ENCODE measurements at places on chromosomes 4 and X.

GRCh38 chr4:189147005-189147929 lies 793.4 kb upstream of the FRG1 start:
- DNase-seq = no peak

GRCh38 chr4:20278195-20278594 lies 26.5 kb downstream of the SLIT2 start:
- DNase-seq = no peak

DNA sequence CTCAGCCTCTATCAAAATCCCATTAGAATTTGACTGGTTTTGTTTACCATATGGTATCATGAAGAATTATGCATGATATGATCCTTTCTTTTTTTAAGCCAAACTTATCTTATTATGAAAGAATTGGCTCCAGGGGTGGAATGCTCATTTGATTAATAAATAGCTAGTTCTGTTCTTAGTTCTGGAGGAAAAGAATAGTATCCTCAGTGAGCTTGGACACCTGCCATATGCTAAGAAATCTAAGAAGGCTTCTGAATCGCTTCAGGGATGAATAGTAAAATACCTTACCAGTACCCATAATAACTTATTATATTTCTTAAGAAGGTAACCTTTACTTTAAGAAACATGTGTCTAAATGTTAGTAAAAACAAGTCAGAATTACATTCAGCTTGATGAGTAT lies 803.6 kb downstream of the ADGRL3 start:
- no peak for DNase-seq

- no peak for DNase-seq
Observed at GRCh38 chr4:145047151-145047550, 50.8 kb downstream of the ANAPC10 start.

DNA sequence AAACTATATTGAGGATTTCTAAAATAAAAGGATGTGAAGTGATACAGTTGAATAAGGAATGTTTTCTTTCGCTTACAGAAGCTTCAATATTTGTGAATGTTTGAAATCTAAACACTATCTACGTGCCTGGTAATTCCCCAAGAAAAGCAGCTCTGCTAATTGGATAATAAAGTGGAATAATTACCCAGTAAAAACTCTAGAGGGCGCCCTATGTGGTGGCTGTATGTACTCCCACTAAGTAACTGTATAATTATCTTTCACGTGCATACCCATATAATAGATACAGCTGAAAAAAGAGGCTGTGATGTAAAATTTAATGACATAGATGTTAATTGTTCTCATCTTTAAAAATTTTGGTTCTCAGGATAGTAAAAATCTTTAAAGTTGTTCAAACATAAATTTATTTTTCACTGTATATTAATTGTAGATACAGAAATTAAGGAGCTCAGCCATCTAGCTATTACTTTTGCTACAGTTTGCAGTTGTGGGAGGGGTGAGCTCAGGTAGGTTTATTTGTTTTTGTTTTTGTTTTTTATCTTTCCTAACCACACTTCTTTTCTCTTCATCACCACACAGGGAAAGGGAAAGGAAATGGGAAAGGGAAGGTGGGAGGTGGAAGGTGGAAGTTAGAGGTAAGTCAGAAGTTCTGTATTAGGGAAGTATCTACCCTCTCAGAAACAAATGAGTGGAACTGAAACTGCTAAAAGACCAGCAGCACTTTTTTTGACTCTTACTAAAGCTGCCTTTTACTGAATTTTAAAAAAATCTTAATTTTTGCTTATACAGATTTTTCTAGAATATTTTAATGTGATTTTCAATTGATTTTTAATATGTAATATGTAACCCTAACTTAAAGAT lies 151.7 kb upstream of the RPS6KA6 start:
- DNase-seq = no peak

All from stimulated activated CD8-positive, alpha-beta memory T cell treated with anti-CD3 and anti-CD28 coated beads, Interleukin-7, amount 100 ng/mL, for 1 hour (primary cell).